Stomach (tissue), 19 donors: ENCODE measurements at places on chromosomes 1 and 21. TPM values are rescaled to one million over a fixed set of nuclear protein-coding genes. Genes with fewer than 3 reads are reported as not detected.

- DNase-seq: no peak
These were observed 13.2 kb downstream of the MX2 start for GRCh38 chr21:41374867-41375533.

GRCh38 chr1:187244623-187245022, 415.9 kb downstream of the PLA2G4A start:
- no peak for DNase-seq

DNA sequence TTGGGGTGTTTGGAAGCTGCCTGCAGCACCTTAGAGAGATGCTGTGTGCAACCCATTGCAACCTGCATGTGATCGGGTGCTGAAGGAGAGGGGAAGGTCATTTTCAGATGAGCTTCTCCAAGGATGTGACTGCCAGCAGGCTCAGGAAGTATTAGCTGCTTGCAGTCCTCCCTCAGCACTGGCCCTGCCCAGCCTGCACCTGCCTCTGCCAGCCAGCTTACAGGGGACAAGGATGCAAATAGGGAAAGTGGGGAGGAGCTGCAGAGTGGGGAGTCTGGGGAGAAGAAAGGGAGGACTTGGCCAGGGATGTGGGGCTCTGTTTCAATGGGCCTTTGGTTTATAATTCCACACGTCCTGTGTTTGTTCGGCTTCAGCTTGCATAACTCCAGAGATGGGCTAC, 254.5 kb downstream of the RRAGC start:
- no peak for DNase-seq

DNA sequence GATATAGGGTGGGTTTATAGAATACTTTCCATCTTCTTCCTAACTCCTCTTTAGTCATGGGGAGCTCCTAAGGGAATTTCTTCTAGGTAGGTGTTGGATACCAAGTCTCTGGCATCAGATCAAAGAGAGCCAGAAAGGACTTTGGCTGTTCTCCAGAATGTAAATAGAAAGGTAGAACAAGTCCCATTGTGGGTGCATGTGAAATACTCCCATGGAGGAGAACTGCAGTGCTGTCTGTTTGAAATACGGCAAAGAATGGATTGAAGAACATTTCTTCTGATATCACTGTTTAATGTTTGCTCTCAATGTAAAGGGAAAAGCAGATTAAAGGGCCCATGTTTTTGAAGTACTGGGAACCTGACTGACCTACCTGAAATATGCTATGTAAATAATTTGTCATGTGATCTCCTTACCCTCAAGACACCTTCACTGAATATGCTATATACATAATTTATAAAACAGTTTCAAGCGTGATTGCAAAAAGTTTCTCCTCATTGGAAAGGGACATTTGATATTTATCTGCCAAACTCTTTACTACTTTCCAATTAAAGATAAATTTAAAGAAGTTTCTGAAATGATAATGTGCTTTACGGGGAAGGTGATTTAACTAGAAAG, 65.9 kb downstream of the LAMC1 start:
- peak; percentile 73 for DNase-seq

GRCh38 chr1:40040511-40041465, at the start of gene CAP1:
CAP1 (plus strand) TSS chr1:40040729; CDS start chr1:40059347, 18,618 bp downstream.
- DNase-seq: peak; percentile 100

DNA sequence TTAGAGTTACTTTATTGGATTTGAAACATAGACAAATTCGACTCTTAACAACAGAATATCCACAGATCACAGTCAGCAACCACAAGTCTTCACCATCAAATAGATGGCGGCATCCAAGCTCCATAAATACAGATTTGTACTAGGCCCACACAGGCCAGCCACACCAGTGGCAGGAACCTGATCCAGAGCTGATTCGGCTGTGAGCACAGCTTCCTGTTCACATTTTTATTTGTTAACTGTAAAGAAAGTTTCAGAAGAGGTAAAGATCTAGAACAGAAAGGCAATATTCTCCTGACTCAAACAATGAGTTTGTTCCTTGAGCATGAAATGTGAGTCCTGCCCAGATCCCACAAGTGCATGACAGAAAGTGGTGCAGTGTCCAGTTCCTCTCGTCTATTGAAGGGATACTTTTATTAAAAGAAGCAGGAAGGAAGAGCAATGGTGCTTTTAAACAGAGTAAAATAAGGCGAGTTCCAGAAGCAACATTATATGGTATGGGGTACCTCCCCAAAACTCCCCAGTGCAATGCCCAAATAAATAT, 205.8 kb downstream of the SLC45A1 start:
- no peak for DNase-seq

GRCh38 chr1:186620566-186621350, 59.5 kb downstream of the PTGS2 start:
- DNase-seq: no peak

- no peak for DNase-seq
These were observed 164.2 kb downstream of the RHOU start for GRCh38 chr1:228899421-228899956.

DNA sequence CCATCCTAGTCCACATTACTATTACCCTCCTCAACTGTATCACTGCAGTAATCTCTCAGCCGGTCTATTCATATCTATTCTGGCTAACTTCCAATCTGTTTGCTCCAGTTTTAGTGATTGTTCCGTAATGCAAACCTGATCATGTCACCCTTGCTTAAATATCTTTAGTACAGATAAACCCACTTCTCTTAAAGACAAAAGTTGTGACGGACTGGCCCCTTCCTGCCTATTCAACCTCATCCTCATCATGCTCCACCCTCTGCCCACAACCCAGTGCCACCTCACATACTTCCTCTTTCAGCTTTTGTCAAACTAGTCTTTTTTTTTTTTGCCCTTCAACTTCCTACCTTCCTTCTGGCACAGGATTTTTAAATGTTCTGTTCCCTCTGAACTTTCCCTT, 2.8 kb upstream of the C1orf162 start:
- DNase-seq: peak; percentile 74

DNA sequence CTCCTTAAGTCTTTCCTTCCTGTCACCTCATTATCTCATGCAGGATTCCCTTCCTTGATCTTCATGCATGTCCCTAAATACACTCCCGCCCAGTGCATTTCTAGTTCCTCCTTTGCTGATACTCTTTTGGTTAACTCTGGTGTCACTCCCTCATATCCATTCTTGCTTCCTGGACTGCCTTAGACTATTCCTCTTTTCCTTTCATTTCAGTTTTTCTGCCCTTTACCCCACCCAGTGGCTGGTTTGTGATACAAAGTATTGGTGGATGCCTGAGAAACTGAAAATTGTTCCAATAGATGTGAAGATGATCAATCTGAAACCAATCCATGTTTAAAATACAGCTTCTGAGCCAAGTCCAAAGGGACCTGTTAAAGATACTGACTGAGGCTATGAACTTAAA, 553.8 kb upstream of the CAMK1G start:
- DNase-seq: no peak

DNA sequence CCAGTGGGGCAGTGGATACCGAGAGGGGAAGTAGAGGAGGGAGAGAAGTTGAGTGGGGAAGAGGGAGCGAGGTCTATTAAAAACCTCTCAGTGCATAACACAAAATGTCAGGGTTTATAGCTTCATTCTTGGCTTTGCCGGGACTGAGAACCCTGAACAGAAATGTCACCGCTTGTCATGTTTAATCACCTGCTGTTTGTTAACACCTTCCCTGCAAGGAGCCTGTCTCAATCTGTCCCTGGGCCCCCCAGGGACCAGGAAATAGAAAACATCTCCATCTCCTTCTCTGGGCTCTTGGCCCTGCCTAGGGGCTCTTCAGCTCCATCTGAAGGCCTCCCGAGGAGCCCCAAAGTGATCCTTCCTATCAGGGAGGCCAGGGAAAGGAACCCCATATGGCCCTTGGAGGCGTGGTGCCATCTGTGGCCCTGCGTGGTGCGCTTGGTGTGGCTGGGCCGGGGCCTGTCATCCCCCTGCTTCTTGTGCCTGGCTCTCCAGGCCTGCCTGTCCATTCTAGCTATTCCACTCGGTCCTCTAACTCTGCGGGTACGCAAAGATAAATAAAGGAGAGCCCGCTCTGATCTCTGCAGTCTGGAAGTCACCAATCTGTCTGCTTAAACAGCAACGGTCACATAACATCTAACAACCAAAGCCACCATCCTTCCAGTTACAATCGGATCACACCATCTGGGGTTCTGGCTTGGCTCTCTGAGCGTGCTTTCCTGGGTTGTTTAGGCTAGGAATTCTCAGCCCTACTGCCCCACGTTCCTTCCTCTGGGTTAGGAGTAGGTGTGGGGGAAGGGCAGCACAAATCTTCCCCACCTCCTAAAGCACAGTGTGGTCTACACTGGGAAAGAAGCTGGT, 113.8 kb downstream of the CASZ1 start:
- DNase-seq: no peak

DNA sequence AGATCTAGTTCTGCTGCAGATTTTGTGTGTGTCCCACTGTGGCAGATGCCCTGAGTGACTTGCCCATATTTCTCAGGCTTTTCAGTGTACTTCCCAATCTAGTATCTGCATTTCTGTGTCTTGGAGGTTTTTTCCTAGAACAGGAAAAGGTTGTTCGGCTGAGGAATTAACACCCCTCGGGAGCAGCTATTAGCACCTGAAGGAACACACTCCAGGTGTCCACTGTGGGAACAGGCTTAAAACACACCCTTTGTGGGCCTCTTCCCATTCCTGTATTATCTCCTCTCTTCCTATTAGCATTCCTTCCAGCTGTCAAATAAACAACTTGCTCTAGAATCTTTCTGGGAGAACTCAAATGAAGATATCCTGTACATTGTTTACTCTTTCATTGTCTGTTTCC, 178.3 kb downstream of the HMCN1 start:
- no peak for DNase-seq

DNA sequence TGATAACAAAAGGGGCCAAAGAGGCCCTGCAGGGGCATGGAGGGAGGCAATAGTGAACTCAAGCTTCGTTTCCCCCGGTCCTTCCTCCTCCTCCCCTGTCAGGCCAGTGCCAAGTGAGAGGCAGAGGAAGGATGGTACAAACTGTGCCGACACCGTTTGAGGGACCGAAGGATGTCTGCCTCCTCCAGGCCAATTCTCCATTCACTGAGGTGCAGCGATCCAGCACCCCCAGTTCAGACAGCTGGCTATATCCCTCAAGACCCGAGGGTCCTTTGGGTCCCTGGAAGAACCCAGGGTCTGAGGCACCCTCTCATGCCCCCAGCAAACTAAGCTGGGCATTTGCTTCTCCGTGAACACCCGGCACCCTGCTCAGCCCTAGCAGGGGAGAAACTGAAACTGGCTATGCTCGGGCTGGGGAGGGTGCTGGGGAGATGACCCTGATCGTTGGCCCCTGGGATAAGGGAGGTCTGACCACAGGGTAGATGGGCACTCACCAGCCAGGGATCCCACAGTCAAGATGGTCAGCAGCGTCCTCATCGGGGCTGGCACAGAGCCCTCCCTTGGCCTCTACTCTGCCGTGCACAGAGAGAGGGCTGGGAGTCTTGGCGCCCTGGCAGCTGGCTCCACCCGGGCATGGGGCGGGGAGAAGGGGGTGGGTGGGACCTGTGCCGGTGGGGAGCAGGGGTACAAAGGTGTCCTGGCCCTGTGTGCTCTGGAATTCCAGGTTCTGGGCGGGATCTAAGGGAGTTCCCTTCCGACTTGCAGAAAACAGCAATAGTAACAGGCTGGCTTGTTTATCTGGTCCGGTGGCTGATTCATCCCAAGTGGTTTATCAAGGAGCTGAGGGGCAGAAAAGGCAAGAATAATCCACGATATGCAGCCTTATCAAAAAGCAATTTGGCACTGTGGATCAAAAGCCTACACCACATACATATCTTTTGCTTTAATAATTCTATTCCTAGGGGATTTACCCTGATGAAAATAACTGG, at the start of gene IL22RA1:
IL22RA1 (minus strand) TSS at position 595 of the 989 bp plus-strand sequence; CDS start at position 537, 58 bp downstream.
- peak; percentile 83 for DNase-seq

DNA sequence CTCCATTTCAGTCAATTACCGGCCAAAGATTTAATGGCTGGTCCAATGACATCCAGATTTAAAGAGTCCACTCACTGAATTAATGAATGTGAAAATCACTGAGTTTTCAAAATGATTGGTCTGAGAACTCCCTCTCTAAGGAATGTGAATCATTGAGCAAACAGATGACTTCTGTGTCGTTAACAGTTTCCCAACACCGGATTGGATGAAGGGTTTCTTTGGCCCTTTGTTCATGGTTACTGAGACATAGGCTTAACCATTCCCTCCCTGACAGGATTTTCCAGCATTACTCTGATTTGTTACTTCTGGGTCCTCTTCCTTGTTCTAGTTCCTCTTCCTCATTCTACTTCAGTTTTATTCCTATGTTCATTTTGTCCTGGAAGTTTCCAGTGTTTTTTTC, 1.5 kb upstream of the CLDN17 start:
- DNase-seq: no peak

GRCh38 chr1:116569776-116570357, 959 bp downstream of the CD58 start:
- peak; percentile 58 for DNase-seq

DNA sequence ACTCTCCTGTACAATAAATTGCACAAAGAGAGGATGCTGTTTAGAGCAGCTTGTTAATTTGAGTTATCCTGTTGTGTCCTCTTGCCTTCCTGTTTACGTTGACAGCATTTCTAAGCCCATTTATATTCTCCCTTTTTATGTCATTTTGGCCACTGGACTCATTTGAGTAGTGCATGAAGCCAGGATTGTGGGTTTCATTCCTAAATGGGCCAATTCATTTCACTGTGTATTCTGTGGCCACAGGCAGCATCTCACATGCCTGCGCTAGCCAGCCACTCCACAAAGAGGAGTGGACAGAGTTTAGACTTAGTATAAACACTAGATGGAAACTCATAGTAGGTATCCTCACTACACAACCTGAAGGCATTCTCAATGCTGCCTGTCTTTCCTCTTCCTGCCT, 73.4 kb downstream of the DTL start:
- no peak for DNase-seq

- DNase-seq: no peak
These were observed 235.2 kb upstream of the RAB4A start for GRCh38 chr1:229035748-229036082.

DNA sequence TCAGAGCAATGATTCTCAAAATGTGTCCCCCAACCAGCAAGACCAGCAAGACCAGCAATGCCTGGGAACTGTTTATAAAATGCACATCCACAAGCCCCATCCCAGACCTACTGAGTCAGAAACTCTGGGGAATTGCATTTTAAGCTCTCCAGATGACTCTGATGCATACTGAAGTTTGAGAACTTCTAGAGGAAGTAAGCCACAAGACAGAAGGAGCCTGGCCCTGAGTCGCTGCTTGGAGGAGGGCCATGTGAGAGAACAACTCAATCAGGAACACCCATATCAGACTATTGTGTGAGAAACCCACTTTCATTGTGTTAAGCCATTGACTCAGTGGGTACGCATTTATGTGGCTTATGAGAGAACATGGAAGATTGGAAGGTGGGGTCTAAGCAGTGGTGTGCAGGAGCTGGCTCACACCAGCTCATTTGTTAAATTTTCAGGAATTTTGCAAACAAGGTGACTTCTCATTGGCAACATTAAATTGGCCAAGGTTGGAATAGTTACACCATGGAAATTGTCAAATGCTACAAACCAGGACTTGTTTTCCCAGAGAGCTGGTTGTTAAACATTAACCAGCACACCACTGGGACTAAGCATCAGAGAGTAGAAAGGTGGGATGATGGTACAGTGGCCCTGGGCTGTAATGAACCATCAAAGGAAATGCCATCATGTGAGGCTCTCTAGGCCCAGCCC, 38.9 kb downstream of the ATP1A1 start:
- DNase-seq: no peak

UCHL5 gene
- 49.6 TPM for total RNA-seq

AIRE gene
- total RNA-seq: 0.87 TPM

REN gene
- not detected for total RNA-seq

NT5C1A gene
- total RNA-seq: not detected

SH3BGRL3 gene
- total RNA-seq: 7.2 TPM

CFAP107 gene
- total RNA-seq: not detected

DYRK1A gene
- total RNA-seq: 121 TPM

RRP15 gene
- 3.1 TPM for total RNA-seq

NUP133 gene
- total RNA-seq: 13.2 TPM

ARHGEF11 gene
- 125 TPM for total RNA-seq

PLA2G2C gene
- 1.3 TPM for total RNA-seq

LCK gene
- total RNA-seq: 2.0 TPM

CNIH3 gene
- 5.2 TPM for total RNA-seq

AMY2A gene
- total RNA-seq: not detected
